ENCODE measurements at places on chromosomes 6 and 20. TPM values are rescaled to one million over a fixed set of nuclear protein-coding genes. Genes with fewer than 3 reads are reported as not detected.

Gene DUSP22
- total RNA-seq = 13.7 TPM

DNA sequence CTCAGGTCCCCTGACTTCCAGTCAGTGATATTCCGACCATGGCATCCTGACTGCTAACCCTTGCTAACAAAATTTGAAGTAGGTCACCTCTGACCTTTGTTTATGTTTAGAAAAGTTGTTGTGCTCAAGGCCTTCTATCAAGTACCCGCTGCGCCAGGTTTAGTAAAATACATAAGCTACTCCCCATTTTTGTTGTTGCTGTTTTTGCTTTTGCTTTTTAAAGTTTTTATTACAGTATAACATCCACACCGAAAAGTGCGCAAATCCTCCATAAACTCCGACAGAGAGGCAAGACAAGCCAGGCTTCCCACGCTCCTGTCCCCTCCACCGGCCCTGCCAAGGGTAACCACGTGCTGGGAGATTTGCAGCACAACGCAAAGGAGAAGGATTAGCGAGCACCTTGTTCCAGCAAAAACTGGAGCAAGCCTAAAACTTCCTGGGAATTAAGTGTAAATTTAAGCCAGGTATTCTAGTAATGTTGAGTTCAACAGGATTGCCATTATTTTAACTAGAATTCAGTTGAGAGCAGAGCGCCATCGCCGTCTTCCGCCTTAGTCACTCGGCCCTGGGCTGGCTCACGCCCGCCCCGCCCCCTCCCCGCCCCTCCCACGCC, 17.8 kb upstream of the HMGN4 start:
- H3K4me1 ChIP-seq = no peaks in the 10 kb centered on the region
- no peak for DNase-seq
- H3K36me3 ChIP-seq = no peaks in the 10 kb centered on the region
- no peaks in the 10 kb centered on the region for H3K27me3 ChIP-seq
- H3K4me3 ChIP-seq = peak overlapping the region; percentile 27

DNA sequence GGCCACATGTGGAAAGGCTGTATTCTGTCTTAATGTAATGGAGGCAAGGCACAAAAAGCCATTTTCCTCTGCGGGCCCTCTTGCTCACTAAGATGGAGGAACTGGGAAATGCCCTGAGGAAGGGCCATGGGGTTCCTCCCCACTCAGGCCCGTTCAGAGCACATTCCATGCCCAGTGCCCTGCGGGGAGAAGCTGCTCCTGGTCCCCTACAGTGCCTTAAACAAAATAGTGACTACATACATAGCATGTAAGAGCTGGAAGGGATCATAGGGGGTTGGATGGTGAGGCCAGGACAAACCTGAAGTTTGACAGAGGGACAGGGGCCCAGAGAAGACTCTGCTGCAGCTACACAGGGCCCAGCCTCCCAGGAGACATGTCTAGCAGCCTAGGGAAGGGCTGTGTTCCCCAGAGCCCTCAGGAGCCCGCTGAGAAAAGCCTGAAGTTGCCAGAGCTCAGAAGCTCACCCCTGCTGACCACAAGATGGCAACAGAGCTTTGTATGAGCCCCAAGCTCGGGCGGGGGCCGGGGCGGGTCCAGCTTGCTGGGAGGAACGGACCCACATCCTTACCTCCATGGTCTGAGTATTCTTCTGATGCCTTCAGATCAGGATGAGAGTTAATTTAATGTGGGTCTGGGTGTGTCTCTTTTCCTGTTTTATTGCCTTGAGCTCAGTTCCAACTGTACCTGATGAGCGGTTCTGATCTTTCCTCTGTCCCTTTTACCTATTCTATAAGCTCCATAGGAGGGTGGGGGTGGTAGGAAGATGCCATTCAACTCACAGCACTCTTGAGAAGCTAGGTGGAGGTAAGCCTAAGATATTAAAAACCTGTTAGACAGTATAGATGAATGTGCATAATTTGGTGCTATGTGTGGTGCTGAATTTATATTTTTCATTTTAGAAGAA, 242.9 kb downstream of the CDC5L start:
- H3K27ac ChIP-seq = no peak overlapping the region
- H3K27me3 ChIP-seq = peaks cover 4% of the 10 kb centered on the region
- peak; percentile 78 for DNase-seq
- H3K36me3 ChIP-seq = no peaks in the 10 kb centered on the region

Gene MYLK2
- total RNA-seq = not detected

DNA sequence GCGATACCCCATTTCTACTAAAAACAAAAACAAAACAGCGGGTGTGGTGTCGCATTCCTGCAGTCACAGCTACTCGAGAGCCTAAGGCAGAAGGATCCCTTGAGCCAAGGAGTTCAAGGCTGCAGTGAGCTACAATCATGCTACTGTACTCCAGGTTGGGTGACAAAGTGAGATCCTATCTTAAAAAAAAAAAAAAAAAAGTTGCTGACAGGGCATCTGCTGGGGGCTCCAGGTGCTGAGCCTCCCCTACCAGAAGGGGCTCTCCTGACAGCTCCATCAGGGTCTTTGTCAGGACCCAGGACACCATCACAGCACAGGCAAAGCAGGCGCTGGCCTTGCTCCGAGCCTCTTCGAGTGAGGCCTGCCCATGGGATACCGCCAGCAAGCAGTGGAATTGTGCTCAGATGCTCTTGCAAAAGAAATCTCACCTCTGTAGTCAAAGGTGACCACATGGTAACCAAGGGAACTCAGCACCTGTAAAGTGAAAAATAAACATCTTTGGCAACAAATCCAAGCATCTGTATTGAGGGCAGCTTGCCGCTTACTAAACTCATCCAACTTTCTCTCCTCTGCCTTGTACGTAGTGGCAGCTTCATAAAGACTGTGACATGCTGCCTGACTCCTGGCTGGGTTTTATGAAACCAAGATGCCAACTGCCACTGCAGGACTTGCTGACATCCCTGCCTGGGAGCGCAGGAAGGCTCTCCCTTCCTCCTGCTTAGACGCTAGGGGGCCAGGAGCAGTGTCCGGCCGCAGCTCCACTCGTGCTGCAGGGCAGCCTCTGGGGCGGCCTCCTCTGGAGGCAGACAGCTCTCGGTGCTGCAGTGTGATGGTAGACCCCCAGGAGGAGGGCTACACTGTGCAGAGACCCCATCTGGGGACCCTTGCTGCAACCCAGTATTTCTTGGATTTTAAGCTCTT, 66.9 kb downstream of the PYGB start:
- H3K27ac ChIP-seq = no peak overlapping the region
- peaks cover 25% of the 10 kb centered on the region for H3K4me1 ChIP-seq
- H3K27me3 ChIP-seq = no peaks in the 10 kb centered on the region
- no peak for DNase-seq
- no peaks in the 10 kb centered on the region for H3K36me3 ChIP-seq

DNA sequence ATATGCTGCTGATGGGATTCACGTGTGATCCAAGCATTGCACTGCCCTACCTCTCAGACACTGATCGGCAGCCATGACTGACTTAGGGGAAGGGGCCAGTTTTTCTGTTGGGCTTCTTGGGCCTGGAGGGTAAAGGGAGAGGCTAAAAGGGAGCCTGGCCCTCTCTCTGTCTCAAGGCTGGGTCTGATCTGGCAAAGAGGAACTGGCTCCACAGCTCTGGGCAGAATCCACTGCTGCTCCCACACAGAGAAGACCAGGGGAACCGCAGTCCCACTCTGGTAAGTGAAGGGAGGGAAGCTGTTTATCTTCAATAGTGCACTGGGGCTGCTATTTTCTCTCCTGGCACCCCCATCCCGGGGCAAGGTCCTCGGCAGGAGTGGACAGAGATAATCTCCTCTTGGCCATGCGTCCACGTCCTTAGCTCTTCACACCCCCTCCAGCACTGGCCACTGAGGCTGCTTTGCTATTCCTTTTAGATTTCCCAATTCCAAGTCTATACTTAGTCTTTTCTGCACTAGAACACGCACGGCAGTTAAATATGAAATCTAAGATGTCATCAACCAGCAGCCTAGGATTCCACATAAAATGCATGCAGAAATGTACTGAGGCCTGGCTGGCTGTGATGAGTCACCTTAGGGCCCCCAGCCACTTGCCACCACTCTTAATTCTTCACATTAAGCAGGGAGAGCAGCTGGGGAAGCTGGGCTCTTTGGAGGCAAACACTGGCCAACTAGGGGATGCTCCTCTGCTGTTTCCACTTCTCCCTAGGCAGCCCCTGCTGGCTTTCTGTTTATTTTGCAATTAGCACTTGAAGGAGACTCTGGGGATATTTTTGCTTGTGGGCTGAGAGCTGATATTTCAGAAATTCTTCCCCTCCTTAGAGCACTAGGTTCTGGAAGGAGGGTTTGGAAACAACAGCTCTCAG, 87.8 kb upstream of the ARMC2 start:
- no peak overlapping the region for H3K27ac ChIP-seq
- no peaks in the 10 kb centered on the region for H3K27me3 ChIP-seq
- H3K36me3 ChIP-seq = no peaks in the 10 kb centered on the region
- DNase-seq = peak; percentile 50
- H3K4me3 ChIP-seq = no peak overlapping the region

DNA sequence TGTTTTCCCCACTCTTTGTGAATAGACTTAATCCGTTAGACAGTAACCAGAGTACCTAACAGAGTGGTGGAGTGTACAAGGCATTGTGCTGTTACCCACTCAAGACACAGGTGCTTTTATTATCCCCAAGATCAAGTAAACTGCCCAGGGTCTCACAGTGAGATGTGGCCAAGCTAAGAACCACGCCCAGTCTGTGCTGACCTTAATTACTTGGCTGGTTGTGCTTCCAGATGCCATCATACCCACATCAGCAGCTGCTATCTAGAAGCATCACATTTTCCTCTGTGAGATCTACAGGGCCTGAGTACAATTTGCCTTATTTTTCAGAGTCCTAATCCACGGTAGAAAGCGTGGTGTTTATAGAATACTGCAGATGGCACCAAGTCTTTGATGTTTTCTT, 70.3 kb downstream of the GFRA4 start:
- no peaks in the 10 kb centered on the region for H3K4me1 ChIP-seq
- H3K27ac ChIP-seq = no peak overlapping the region
- no peaks in the 10 kb centered on the region for H3K27me3 ChIP-seq
- peaks cover 9% of the 10 kb centered on the region for H3K36me3 ChIP-seq
- H3K4me3 ChIP-seq = no peak overlapping the region
- DNase-seq = no peak

GRCh38 chr20:10609770-10610169, 64.0 kb downstream of the JAG1 start:
- peak overlapping the region; percentile 77 for H3K27ac ChIP-seq
- H3K27me3 ChIP-seq = no peaks in the 10 kb centered on the region
- DNase-seq = peak; percentile 51
- H3K4me1 ChIP-seq = peaks cover 24% of the 10 kb centered on the region
- H3K4me3 ChIP-seq = no peak overlapping the region
- H3K36me3 ChIP-seq = no peaks in the 10 kb centered on the region

GRCh38 chr6:23608931-23609435, 517.0 kb upstream of the NRSN1 start:
- H3K27me3 ChIP-seq = no peaks in the 10 kb centered on the region
- no peak overlapping the region for H3K27ac ChIP-seq
- DNase-seq = no peak
- H3K4me3 ChIP-seq = no peak overlapping the region
- no peaks in the 10 kb centered on the region for H3K4me1 ChIP-seq

DNA sequence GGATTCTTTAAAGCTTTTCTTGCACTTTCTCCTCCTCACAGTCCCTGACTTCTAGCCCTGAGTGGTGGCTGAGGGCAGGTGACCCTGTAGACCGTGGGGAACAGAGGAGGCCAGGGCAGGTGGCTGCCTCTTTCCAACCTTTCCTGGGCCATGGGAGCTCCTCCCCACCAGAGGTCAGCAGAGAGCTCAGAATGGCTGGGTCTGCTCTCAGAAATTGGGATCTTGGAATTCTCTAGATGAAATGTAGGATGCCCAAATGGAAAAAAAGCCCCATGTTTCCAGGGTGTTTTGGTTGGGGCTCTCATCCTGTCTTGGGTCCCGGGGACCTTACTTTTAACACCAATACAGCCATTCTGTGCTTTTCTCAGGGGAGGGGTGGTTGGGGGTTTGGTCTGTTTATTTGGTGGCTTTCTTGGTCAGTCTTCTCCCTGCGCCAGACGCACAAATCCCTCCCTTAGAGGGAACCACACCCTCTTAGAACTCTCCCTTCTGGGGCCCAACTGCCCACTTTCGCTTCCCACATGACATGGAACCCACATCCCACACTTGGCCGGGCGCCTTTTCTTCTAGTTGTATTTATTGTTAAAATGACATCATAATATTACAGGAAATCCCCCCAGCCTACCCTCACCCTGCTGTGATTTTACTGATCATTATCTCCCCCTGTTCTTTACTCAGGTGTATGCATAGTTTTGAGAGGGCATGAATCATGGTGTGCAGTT, 17.9 kb downstream of the GNAS start:
- no peaks in the 10 kb centered on the region for H3K36me3 ChIP-seq
- H3K4me1 ChIP-seq = no peaks in the 10 kb centered on the region
- no peak overlapping the region for H3K4me3 ChIP-seq

DNA sequence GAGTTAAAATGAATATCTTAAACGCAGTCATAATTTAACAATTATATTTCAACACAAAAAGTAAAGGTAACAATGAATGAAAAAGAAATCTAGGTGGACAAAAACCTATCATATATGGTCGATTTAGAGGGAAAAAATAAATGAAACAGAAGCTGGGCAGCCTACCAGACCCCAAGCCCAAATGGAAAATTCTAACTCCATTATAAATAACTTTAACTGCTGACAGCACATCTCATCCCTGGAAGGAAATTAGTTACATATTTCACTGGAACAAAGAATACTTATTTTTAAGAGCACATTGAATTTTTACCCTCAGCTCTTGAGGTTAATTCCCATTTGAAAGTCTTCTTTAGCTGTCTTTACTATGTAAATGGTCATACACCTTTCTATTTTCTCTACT, 39.1 kb downstream of the COL12A1 start:
- DNase-seq = no peak
- peak overlapping the region; percentile 6 for H3K27ac ChIP-seq
- no peak overlapping the region for H3K4me3 ChIP-seq
- no peaks in the 10 kb centered on the region for H3K27me3 ChIP-seq
- peaks cover 3% of the 10 kb centered on the region for H3K4me1 ChIP-seq

Gene EPPIN
- total RNA-seq = not detected

- peak overlapping the region; percentile 3 for H3K4me3 ChIP-seq
- no peak overlapping the region for H3K27ac ChIP-seq
- H3K27me3 ChIP-seq = no peaks in the 10 kb centered on the region
- no peaks in the 10 kb centered on the region for H3K4me1 ChIP-seq
- no peaks in the 10 kb centered on the region for H3K36me3 ChIP-seq
These were observed 49.4 kb downstream of the IYD start for GRCh38 chr6:150417899-150418826.

Gene SLC17A3
- total RNA-seq = not detected

DNA sequence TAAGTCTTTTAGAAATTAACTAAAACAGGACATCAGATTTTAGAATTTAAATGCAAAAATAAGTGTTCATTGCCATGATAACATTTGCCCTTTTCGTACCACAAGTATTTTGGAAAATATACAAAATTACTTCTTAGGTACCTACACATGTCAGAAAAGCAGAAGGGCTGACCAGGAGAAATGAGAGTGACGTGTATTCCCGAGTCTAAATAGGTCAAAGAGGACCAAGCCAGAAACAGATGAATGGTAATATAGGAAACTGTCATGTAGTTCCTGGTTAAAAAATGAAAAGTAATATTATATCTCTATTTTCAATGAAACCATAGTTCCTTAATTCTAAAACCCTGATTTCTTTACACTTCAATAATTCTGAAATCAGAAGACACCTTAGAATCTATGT, 126.2 kb downstream of the IPCEF1 start:
- no peaks in the 10 kb centered on the region for H3K36me3 ChIP-seq
- H3K27ac ChIP-seq = no peak overlapping the region
- no peak overlapping the region for H3K4me3 ChIP-seq
- no peaks in the 10 kb centered on the region for H3K4me1 ChIP-seq
